ENCODE measurements at places on chromosomes 13 and 19.

DNA sequence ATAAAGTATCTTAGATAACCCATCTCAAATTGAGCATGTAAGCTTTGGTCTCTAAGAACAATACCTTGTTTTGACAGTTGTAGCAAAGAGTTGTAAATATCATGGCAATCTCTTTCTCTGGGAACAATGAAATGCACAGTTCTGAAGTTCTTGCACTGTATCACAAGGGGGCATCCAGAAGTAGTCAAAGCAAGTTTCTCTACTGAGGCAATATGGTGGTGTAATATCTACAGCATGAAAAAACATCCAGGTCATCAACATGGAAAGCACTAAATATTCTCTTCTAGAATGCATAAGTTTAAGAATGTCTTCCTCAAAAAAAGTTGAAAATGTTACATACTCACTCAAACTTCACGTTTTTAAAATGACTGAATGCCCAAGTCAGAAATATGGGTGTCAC lies 19.6 kb downstream of the MTMR6 start:
- DNase-seq = no peak

DNA sequence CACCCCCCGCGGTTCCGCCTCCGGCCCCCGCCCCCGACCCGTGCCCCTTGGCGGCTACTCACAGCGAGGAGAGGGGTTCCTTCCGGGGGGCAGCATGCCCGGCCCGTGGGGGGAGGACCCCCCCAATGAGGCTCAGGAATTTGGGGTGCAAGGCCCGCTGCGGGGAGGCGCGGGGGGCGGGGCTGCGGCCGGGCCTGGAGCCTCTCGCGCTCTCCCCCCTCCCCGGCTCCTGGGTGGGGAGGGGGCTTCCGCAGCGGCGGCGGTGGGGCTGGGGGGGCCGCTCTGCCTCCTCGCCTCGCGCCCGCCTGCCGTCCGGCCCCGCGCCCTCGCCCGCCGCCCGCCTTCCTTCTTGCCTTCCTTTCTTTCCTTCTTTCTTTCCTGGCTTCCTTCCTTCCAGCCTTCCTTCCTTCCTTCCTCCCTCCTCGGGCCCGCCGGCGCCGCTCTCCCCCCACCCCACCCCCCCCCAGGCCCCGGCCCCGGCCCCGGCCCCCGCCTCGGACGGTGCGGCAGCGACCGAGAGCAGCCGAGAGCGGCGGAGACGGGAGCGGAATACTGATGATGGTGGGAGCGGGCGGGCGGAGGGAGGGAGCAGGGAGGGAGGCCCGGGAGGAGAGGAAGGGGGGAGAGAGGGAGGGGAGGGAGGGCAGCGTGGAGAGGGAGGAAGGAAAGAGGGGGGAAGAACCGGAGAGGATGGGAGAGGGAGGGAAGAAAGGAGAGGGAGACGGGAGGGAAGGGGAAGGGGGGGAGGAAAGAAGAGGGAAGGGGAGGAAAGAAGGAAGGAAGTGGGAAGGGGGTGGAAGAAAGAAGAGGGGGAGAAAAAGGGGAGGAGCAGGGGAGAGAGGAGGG lies at the start of gene LRRC4B:
TSS of gene LRRC4B (minus strand) at position 554 of the 846 bp plus-strand sequence. CDS start 19,597 bp downstream, outside the sequence.
- DNase-seq = no peak

DNA sequence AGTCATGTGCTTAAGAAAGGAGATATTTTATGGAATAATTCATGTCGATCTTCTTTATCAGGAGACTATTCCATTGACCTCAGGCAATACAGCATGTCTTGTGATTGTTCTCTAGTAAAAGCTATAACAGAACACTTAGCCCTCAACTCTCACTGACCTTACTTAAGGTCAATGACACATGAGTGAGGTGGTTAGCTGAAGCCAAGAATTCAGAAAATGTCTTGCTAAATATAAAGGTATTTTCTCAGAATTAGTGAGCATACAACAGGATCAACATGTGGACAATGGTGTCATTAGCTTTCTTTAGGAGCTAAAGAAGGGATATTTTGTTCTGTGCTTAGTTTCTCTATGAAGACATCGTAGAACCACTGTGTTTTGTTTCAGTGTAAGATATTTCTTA lies 1730.4 kb upstream of the SLC10A2 start:
- DNase-seq = no peak

DNA sequence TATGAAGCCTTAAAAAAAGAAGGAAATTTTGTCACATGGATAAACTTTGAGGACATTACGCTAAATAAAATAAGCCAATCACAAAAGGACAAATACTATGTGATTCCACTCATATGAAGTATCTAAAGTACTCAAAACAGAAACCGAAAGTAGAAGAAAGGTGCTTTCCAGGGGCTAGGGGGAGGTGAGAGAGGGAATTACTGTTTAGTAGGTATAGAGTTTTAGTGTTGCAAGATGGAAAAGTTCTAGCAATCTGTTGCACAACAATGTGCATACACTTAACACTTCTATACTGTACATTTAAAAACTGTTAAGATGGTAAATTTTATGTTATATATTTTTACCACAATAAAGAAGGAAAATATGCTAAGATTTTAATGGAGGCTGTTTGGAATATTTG lies 83.0 kb downstream of the POLR1D start:
- no peak for DNase-seq

GRCh38 chr13:50033725-50034124 lies 18.5 kb downstream of the KCNRG start:
- no peak for DNase-seq

DNA sequence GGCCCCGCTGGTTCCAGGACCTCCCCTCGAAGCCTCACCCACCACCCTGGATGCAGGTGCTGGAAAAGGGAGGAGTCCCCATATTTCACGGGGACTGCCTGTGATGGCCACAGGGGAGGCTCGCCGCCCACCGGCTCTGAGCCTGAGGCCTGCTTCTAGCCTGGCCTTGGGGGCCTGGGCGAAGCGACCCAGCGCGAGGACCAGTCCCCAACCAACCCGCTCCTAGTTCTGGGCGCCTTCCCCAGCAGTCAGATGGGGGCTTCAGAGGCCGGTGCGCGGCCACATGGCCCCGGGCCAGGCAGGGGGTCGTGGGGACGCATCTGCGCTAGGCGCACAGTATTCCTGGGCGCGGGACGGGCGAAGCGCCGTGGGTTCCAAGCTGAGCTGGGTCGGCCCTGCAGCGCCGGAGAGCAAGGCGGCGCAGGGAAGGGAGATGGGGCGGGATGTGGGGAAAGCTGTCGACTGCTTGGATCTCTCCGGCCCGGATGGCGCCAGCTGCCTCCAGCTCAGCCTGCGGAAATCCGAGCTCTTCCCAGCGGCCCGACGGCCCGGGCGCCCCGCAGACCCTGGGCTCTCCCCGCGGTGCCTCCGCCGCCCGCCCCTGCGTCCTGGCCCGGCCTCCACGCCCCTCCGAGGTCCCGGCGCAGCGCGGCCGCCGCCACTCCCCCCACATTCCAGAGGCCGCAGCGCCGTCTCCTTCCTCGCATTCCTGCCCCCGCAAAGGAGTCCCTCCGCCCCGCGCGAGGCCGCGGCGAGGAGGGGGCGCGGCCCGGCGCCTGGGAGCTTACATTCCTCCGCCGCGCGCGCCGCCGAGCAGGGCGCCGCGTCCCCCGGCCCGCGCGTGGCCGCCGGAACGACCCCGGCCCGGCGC lies at the start of gene WTIP:
TSS of gene WTIP (plus strand) at position 788 of the 871 bp plus-strand sequence. CDS start 217 bp downstream, outside the sequence.
- DNase-seq = no peak

DNA sequence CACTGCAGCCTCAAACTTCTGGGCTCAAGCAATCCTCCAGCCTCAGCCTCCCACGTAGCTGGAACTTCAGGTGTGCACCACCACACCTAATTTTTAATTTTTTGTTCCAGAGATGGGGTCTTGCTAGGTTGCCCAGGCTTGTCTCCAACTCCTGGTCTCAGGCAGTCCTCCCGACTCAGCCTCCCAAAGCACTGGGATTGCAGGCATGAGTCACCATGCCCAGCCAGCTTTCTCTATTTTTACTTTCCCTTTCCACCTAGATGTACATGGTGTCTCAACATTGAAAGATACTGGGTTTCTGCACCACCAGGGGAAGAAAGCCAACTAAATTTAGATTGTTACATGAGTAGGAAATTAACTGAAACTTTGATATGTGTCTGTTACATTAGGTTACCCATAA lies 13.8 kb upstream of the ZNF846 start:
- no peak for DNase-seq

DNA sequence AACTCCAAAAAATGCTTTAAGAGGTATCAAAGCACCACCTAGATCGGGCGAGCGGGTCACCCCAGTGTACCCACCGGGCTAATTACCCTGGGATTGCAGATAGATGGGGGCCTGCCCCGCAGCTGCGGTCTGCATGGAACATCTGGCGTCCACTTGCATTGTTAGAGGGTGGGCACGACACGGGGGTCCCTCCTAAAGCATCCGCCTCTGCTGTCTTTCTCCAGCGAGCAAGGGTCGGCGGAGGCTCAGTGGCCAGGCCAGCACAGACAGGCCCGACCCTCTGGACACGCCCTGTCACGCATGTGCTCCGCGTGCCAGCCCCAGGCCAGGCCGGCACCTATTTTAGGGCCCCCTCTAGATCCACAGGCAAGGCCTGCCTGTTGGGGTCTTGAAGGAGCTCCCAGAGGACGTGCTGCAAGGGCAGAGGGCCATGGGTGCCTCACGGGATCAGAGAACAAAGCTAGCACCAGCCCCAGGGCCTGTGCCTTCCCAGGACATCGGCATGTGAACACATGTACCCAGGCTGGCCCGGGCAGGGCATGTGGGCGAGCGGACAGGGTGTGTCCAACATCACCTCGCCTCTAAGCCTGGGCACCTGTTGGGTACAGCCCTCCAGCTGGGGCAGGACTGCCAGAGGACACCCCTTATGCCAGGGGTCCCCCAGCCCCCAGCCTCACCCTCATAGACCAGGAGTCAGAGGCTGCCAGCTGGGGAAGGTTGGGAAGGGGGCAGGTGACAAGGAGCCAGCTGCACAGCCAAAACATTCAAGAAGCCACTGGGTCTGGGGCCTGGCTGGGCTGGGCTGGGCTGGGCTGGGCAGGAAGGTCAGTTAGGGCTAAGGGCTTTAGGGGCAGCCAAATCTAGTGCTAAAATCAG lies 35.6 kb upstream of the NANOS3 start:
- DNase-seq = peak; percentile 53

GRCh38 chr13:75452564-75452963 lies 29.4 kb downstream of the TBC1D4 start:
- DNase-seq = no peak
